ENCODE measurements at places on chromosomes 3 and 15. TPM values are rescaled to one million over a fixed set of nuclear protein-coding genes. Genes with fewer than 3 reads are reported as not detected.

DNA sequence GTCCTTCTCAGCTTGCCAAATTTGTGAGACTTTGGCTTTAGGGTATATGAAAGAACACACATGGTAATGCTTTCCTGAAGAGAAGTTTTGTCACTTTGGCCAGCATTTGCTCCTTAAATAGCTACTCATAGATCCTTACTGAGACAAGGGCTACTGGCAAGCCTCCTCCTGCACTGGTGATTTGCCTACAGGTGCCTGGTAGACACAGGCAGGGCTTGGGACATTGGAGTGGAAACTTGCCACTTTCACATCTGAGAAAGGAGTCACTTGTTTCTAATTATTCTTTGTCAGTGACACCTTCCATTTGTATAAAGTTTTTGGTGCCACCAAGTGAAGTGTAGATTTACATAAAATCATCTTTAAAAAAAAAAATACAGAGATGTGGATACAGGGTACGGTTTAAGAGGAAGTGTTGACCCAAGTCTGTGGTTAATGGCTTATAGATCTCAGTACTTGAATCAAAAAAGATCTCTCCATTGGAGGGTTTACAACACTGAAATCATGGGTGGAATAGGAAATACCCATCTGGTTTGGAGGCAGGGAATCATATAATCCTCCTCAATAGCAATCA is 132.8 kb upstream of the GADL1 start:
- DNase-seq: no peak

- no peak for DNase-seq
Observed at GRCh38 chr15:87597346-87598052, 659.0 kb downstream of the NTRK3 start.

GRCh38 chr3:24687671-24688070 is 193.0 kb upstream of the THRB start:
- DNase-seq: no peak

GRCh38 chr3:13221491-13222061 is 148.3 kb upstream of the IQSEC1 start:
- DNase-seq: no peak

DNA sequence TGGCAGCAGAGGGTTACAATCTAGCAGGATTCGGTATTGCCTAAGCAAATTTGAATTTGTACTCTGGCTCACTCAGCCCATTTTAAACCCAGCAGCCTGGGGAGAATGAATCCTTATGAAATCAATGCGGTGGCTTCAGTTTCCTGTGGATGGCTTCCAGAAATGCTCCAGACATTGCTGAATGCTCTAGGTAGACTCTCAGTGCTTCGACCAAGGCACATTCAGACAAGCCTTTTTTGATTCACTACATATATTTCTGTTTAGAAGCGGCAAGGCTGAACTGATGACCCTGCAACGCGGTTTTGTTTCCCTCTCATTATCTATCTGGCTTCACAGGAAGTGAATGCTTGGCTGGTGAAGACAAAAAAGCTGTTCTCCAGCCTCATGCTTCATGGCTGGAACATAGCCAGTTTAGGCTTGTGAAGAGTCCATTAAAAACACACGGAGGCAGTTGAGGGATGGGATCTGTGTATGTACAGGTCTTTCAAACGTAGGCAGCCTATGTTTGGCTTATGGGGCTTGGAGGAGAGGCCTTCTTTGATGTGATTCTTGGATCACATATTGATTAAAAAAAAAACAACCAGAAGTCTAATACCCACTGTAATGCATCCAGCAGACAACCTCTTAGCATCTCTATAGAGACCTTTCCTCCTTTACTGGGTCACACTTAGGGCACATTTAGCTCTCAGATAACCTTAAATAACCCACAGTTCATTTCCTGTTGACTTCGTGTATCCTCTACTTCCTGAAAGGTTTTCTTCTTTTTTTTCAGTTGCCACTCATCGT is 400.2 kb upstream of the TBL1XR1 start:
- peak; percentile 88 for DNase-seq

GRCh38 chr3:173892547-173892946 is 495.0 kb downstream of the NLGN1 start:
- no peak for DNase-seq

DNA sequence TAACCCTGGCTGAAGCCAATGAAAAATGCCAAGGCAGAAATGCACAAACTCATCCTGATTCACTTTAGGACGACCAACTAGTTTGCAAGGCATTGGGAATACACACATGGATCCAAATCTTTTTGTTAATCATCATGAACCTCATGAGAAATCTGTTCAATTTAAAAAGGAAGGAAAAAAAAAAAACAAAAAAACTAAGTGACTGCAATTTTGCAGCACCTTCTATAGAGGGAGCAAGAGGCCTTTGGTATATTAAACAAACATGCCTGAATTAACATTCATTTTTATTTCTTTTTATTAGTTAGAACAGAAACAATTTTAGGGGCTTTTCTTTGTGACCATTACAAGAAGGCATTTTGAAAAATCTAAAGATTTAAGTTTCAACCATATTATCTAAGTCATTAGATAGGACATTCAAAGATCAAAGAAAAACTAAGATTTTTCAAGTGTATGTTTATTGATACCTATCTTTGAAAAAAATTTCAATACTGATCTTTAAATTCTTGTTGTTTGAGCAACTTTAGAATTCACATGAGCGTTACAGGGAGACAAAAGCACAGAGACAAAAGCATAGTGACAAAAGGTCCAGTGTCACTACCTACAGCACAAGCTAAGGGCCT is 182.4 kb downstream of the CBLB start:
- DNase-seq: no peak

DNA sequence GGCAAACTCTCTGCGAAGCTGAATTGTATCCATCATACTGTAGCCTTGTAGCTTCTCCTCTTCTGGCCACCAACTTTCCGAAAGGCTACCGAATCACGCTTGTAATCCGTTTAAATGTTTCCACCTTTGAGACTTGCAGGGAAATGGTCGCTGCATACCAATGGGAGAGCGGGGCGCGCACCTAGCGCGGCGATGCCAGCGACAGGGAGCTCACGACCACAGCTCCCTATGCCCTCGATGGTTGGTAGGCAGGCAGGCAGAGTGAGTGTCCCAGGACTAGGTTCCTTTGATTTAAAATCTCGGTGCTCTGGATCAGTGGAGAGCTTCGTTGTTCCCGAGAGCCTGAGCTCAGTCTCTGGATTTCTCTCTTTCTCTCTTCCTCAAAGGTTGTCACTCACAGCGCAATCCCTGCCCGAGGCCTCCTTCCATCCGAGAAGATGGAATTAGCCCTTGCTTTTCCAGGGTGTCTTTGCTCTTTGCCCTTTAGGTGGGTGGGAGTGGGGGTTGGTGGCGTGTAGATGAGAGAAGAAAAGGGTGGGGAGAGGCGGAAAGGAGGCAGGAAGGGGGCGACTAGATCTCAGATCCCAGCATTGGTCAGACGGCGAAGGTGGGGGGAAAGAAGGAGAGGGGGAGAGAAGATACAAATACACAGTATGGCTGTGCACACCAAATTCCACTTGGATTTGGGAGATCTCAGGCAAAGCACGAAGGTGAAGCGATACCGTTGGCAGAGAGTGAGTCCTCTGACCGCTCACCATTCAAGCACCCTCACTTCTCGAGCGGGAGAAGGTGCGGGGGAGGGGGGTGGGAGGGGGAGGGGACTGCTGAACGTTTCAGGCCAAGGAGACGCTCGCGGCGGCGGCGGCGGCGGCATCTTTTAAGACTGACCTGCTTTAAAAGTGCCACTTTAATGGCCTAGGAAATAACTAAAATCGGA is at the start of gene SLITRK3:
Gene SLITRK3 (minus strand): TSS at position 745 of the 937 bp plus-strand sequence. CDS start 5,554 bp downstream, outside the sequence.
- no peak for DNase-seq

- no peak for DNase-seq
Observed at GRCh38 chr3:13465236-13465873, 14.8 kb upstream of the HDAC11 start.

DNA sequence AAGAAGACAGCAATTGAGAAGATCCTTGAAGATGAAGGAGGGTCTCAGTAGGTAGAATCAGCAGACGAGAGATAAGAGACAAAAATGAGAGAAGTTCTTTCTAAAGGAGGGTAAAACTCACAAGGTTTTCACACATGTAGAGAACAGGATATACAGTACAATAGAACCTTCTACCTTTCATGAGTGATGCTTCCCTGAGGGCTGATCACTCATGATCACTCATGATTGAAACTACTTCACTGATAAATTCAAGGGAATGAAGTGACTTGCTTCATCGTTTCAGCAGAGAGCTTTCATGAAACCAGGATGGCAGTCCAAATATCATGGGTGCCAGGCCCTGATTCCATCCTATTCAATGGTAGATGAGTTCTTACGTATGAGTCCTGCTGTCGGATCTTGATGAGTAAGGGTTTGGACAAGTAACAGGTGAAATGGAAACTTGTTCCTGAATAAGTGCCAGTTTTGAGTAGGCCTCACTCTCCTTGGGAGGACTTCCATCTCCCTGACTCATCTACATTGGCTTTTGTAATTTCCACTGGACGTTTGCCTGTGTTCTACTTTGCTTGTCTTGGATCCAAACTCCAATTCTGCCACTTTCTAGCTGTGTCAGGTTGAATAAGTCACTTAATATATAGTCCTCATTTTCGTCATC is 9.6 kb upstream of the CLDN16 start:
- no peak for DNase-seq

- DNase-seq: peak; percentile 58
Observed at GRCh38 chr3:49199239-49199899, 28.0 kb downstream of the KLHDC8B start.

DNA sequence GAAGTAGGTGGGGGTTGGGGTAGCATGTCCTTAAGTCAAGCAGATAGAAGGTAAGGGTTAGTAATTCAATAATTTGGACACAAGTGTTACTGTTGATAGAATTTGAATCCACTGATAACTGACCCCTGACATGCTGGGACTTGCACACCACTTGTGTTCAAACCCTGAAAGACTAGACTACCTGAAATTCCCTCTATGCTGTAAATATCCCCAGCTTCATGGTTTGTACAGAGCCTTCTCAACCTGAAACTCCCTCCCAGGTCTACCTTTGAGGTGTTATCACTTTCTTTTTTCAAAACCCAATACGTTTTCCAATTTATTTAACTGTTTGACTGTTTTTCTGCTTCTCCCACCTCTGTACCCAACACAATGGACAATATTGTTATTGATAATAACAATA is 459.6 kb downstream of the NLGN1 start:
- DNase-seq: no peak

GRCh38 chr15:60044636-60045270 is 40.6 kb downstream of the FOXB1 start:
- DNase-seq: no peak

DNA sequence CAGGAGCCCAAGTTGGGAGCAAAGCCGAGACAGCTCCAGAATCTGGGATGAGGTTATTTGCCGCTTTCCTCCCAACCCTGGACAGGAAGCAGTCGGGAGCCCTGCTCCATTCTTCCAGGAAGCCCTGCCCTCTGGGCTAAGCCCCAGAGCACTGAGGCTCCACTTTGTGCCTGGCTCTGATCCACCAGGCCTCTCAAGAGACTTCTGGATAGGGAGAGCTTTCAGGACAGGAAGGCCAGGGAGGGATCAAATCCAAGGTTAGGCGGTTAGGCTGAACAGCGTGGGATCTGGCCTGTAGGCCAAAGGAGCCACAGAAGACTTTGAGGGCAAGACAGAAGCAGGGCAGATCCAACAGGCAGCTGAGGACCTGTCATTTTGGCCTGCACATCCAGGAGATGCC is 835 bp downstream of the STOML1 start:
- no peak for DNase-seq

- DNase-seq: no peak
Observed at GRCh38 chr3:170440344-170440743, 21.7 kb downstream of the CLDN11 start.

DNA sequence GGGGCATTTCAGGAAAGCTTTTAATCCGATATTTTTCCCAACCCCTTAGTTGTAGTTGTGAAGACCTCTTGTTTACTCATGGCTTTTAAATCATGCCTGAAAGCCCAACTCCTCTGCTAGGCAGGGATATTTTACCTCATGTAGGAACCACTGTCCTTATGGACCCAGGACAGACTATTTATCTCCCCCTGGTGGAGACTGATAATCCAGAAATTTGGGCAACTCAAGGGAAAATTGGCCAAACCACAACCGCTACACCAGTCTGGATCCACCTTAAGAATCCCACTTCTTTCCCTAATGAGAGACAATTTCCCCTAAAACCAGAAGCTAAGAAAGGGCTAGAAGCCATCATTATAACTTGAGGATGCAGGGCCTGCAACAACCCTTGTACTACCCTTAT is 248.1 kb upstream of the STAC start:
- no peak for DNase-seq

The GRAMD2A gene
- 0.39 TPM for total RNA-seq

The FBXO40 gene
- total RNA-seq: 0.59 TPM

The CAND2 gene
- total RNA-seq: 6.1 TPM

The ADAMTSL3 gene
- 16.9 TPM for total RNA-seq

The TNFSF10 gene
- 19.8 TPM for total RNA-seq

The ETV5 gene
- 16.8 TPM for total RNA-seq

The SYNPR gene
- 0.20 TPM for total RNA-seq

The GALNT15 gene
- 2.5 TPM for total RNA-seq

The GOLGA8O gene
- total RNA-seq: 0.39 TPM

The C3orf85 gene
- total RNA-seq: not detected

The CCR3 gene
- 0.49 TPM for total RNA-seq

The SERINC4 gene
- 0.10 TPM for total RNA-seq

The TTLL13 gene
- not detected for total RNA-seq

The ZSCAN29 gene
- 19.8 TPM for total RNA-seq

The GOLGA8R gene
- total RNA-seq: 8.3 TPM

The TASOR gene
- 89.3 TPM for total RNA-seq

The ADAMTS9 gene
- total RNA-seq: 132 TPM

The TM4SF18 gene
- total RNA-seq: 16.6 TPM
